ENCODE measurements at places on chromosomes 1 and 21. TPM values are rescaled to one million over a fixed set of nuclear protein-coding genes. Genes with fewer than 3 reads are reported as not detected.
A peak's percentile ranks its signal among the peaks of the same experiment; 100 is the strongest.

The CHI3L1 gene
- not detected for total RNA-seq

DNA sequence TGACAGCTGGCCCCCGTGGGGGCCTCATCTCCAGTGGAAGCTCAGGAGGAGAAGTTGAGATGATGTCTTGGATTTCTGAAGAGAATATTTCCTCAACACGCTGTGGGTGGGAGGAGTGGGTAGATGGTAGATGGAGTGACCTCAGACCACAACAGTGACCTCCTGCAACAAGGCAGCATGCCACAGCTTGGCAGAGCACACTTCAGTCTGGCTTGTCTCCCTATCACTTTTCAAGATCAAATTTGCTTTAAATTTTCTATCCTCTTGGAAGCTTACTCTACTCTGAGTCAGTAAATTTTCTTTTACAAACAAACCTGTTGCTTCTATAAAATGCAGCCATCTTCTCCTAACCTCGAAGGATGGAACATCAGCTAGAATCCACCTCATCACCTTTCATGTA is 59.7 kb downstream of the NTPCR start:
- no peak for DNase-seq
- no peaks in the 10 kb centered on the region for H3K4me1 ChIP-seq
- no peaks in the 10 kb centered on the region for H3K27me3 ChIP-seq
- no peaks in the 10 kb centered on the region for H3K36me3 ChIP-seq
- H3K4me3 ChIP-seq, result no peak overlapping the region
- H3K27ac ChIP-seq, result no peak overlapping the region

DNA sequence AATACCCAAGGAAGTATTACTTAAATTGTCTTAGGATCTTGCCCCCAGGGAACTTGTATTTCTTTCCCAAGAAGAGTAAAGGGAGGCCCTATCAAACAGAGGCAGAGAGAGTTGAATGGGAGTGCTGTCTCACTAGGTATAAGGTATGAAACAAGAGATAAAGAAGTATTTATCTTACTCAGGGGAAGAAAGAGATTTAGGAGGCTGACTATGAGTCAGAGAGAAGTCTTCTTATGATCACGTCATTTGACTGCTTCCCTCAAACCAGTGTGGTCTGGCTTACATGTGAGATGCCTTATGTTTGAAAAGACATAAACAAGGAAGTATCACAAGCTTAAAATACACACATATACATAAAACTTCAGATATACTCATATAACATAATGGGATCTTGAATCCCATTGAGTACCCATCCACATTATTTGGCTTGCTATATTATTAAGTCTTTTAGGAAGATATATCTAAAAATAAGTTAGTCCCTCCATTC is 29.6 kb downstream of the DUSP10 start:
- no peaks in the 10 kb centered on the region for H3K36me3 ChIP-seq
- H3K27me3 ChIP-seq, result no peaks in the 10 kb centered on the region
- H3K4me1 ChIP-seq, result peaks cover 88% of the 10 kb centered on the region
- no peak overlapping the region for H3K4me3 ChIP-seq
- peak overlapping the region; percentile 25 for H3K27ac ChIP-seq

GRCh38 chr1:98188774-98189173 is 267.9 kb upstream of the DPYD start:
- no peak overlapping the region for H3K4me3 ChIP-seq
- DNase-seq, result no peak
- no peaks in the 10 kb centered on the region for H3K27me3 ChIP-seq
- no peaks in the 10 kb centered on the region for H3K4me1 ChIP-seq
- no peaks in the 10 kb centered on the region for H3K36me3 ChIP-seq

The CHIA gene
- not detected for total RNA-seq

- H3K4me1 ChIP-seq, result no peaks in the 10 kb centered on the region
- no peak overlapping the region for H3K4me3 ChIP-seq
- H3K27ac ChIP-seq, result no peak overlapping the region
- no peaks in the 10 kb centered on the region for H3K27me3 ChIP-seq
Measured at GRCh38 chr1:230049731-230050130, 17.3 kb upstream of the GALNT2 start.

The KISS1 gene
- not detected for total RNA-seq

GRCh38 chr1:51310871-51311613 is 19.3 kb downstream of the TTC39A start:
- no peaks in the 10 kb centered on the region for H3K36me3 ChIP-seq
- H3K27ac ChIP-seq, result no peak overlapping the region
- peaks cover 26% of the 10 kb centered on the region for H3K4me1 ChIP-seq

DNA sequence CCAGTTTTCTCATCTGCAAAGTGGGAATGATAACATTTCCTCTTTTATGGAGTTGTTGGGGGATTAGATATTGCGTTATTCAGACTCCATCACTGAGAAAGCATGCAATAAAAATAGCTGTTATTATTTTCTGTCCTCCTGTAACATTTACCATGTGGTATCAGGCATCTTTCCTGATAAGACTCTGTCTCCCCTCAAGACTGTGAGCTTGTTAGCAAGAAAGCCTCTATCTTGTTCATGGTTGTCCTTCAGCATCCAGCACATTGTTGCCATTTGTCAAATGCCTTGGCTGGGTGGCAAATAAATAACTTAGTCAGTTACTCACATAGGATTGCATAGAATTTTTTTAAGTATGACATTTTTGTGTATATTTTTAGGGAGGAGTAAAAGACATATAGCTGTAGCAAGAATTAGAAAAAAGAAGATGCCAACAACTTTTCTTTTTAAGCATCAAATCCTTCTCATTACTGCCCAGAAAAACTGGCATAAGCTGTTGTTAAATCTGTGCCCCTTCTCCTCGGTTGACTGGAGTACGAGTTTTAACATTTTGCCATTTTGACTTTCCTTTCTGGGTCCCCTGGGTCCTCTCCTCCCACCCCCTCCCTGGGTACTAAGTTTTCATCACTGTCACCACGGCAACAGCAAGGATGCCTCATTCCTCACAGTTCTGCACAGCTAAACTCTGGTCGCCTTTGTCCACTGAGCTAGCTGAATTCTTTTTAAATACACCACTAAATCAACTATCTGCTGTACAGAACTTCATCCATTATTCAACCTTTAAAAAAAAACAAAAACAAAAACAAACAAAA is 1.0 kb upstream of the JAM2 start:
- H3K4me3 ChIP-seq, result no peak overlapping the region
- peak overlapping the region; percentile 93 for H3K27ac ChIP-seq
- H3K27me3 ChIP-seq, result peaks cover 31% of the 10 kb centered on the region
- DNase-seq, result peak; percentile 41

GRCh38 chr1:157325220-157325619 is 187.0 kb upstream of the ETV3 start:
- no peak overlapping the region for H3K27ac ChIP-seq
- H3K36me3 ChIP-seq, result no peaks in the 10 kb centered on the region
- H3K4me3 ChIP-seq, result no peak overlapping the region

DNA sequence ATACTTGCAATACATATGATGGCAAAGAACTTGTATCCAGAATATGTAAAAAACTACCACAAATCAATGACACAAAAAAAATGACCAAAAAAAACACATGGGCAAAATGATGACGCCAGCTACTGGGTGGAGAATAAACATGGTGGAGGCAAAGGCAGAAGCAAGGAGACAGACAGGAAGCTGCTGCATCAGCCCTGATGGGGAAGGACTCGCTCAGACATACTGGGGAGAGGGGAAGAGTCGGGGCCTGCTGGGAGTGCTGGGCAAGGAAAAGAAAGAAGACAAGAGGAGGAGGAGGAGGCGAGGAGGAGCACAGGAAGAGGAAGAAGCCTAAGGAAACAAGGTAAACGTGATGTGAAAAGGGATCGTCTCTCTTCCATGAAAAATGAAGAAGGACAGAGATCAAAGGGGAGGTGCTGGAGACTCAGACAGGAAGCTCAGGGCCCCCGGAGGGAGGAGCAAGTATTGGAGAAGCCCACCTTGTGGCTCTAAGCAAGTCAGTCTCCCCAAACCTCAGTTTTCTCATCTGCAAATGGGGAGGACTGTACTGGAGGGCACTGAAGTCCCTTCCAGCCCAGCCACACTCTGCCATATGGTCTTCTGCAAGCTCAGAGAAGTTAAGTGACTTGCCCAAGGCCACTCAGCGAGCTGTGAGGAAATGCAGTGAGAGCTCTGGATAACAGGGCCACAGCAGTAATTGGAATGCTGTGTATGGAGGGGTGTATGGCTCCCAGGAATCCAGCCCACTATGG is 24.2 kb downstream of the OLFML2B start:
- H3K27ac ChIP-seq, result no peak overlapping the region
- DNase-seq, result no peak
- no peaks in the 10 kb centered on the region for H3K4me1 ChIP-seq
- no peaks in the 10 kb centered on the region for H3K36me3 ChIP-seq

GRCh38 chr1:17966341-17966740 is 141.3 kb upstream of the IGSF21 start:
- no peaks in the 10 kb centered on the region for H3K27me3 ChIP-seq
- no peak overlapping the region for H3K4me3 ChIP-seq
- no peaks in the 10 kb centered on the region for H3K4me1 ChIP-seq
- no peaks in the 10 kb centered on the region for H3K36me3 ChIP-seq
- no peak overlapping the region for H3K27ac ChIP-seq
- peak; percentile 7 for DNase-seq

DNA sequence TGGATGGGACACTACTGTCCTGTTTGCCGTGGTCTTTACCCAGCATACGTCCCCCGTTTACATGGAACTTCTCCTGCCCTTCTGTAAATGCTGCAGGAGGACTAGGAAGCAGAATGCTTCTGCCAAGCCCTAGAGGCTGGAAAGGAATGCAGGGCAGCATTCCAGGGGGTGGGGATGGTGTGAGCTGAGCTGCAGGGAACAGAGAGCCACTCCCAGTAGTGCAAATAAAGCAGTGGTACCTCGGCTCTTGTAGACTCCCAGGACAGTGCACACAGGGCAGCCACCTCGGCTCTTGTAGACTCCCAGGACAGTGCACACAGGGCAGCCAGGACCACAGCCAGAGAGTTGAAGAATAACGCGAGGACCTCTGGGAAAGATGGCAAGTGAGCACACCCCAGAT is 35.4 kb downstream of the PTPRU start:
- peak; percentile 87 for DNase-seq
- H3K4me3 ChIP-seq, result no peak overlapping the region

- peak; percentile 86 for DNase-seq
- no peak overlapping the region for H3K4me3 ChIP-seq
- peak overlapping the region; percentile 49 for H3K27ac ChIP-seq
- peaks cover 11% of the 10 kb centered on the region for H3K4me1 ChIP-seq
Measured at GRCh38 chr1:7491109-7491817, 279.8 kb upstream of the VAMP3 start.

The SPATA21 gene
- not detected for total RNA-seq

GRCh38 chr1:2946999-2947690 is 74.1 kb upstream of the ACTRT2 start:
- H3K27ac ChIP-seq, result no peak overlapping the region
- DNase-seq, result no peak
- no peaks in the 10 kb centered on the region for H3K36me3 ChIP-seq
- no peak overlapping the region for H3K4me3 ChIP-seq

DNA sequence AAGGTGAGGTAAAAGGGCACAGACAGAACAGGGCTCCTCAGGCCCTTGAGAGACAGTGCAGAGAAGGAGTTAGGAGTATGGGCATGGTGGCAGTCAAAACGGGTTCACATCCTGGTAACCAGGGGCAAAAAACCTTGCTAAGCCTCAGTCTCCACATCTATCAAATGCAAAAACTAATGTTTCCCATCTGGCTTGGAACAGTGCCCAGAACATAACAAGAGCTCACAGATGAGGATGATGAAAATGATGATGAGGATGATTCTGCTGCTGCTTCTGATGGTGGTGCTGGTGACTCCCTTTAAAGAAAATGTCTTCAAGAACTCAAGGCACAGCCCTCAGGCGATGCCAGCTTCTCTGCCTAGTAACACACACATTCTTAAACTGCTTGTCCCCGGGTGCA is 24.1 kb downstream of the HHIPL2 start:
- no peak overlapping the region for H3K27ac ChIP-seq
- H3K4me1 ChIP-seq, result no peaks in the 10 kb centered on the region
- no peaks in the 10 kb centered on the region for H3K36me3 ChIP-seq
- DNase-seq, result no peak
- H3K27me3 ChIP-seq, result no peaks in the 10 kb centered on the region

DNA sequence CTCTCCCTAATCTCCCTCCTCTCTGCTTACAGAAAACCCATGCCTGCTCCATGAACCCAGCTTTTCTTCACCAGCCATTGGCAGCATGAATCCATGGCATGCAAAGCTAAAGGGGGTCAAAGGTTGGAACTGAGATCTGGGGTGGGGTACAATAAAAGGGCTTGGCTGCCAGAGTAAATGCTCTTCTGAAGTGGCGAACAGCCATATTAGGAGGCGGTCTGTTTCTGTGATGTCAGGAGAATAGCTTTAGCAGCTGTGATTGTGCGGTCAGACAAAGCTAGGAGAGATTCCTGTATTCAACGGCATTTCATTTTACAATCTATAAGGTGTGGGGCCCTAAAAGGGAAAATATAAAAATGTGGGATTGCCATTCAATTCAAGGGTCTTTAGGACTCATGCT is 71.7 kb upstream of the TMPRSS2 start:
- H3K36me3 ChIP-seq, result no peaks in the 10 kb centered on the region
- no peaks in the 10 kb centered on the region for H3K27me3 ChIP-seq
- no peak for DNase-seq
- peak overlapping the region; percentile 16 for H3K27ac ChIP-seq
- H3K4me3 ChIP-seq, result no peak overlapping the region
- H3K4me1 ChIP-seq, result peaks cover 15% of the 10 kb centered on the region

The TSPAN2 gene
- total RNA-seq, result 22.8 TPM

GRCh38 chr1:64167176-64167575 is 36.2 kb upstream of the UBE2U start:
- no peaks in the 10 kb centered on the region for H3K27me3 ChIP-seq
- peaks cover 40% of the 10 kb centered on the region for H3K4me1 ChIP-seq
- H3K36me3 ChIP-seq, result no peaks in the 10 kb centered on the region
- no peak overlapping the region for H3K4me3 ChIP-seq
- no peak for DNase-seq

GRCh38 chr1:121522061-121522759 is 337.4 kb downstream of the SRGAP2C start:
- peak; percentile 81 for DNase-seq
- H3K4me1 ChIP-seq, result peaks cover 6% of the 10 kb centered on the region
- H3K36me3 ChIP-seq, result no peaks in the 10 kb centered on the region
- H3K4me3 ChIP-seq, result no peak overlapping the region
- H3K27me3 ChIP-seq, result peaks cover 6% of the 10 kb centered on the region

DNA sequence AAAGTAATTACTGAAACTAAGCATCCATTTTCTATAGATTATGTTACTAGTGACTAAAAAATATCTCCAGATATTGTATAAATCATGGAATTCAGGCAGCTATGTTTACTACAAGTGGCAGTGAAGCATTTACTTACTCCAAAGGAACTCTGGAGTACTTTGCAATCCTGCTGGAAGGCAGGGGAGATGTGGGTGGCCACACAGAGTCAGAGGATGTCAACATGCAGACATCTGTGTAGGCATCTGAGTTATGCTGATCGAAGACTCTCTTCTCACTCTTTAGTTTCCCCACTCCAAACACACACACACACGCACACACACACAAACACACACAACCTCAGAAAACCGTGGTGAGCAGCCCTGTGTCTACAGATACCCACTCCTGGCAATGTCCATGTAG is 112.9 kb downstream of the ST6GALNAC3 start:
- H3K36me3 ChIP-seq, result no peaks in the 10 kb centered on the region
- no peaks in the 10 kb centered on the region for H3K27me3 ChIP-seq
- DNase-seq, result no peak
- no peak overlapping the region for H3K4me3 ChIP-seq
